Iris pigment epithelial cell (primary cell): ENCODE measurements at places on chromosomes 2 and 18.

DNA sequence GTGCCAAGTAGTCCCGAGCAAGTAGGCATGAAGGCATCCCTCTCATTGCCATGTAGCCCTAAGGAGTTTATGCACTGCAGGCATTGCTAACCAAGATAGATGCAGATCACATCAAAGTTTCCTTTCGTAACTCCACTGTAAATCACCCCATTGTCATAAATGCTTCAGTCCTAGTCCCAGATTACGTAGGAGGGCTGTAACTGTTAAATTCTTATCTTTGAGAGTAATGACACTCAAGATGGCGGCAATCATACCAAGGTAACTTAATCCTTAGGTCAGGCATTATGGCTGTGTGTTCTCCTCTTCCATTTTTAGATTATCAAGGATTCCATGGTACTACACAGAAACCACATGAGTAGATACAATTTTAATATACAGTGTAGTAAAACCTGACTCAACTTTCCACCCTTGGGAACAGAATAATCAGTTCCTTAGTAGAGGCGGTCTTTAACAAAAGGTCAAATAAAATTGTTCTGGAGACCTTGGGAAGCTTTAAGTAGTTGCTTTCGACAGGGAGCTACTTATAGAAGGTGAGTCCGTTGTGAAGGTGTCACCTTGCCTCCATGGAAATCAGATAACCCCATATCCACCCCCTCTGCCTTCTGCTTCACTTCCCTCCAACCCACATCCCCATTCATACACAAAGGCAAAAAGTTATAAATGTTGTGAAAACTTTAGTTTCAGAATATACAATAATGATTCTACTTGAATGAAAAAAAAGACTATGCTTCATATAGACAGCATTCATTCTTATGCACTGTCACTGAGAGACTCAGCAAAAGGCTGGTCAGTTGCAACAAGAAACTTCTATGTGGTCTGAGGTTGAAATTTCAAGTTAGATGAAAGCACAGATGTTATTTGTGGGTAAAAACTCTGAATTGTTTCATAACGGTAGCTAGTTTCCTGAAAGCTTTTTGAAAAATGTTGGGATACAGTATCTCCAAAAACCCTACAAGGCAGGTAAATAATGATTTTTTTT is 64.8 kb upstream of the GALNT5 start:
- no peak for DNase-seq

- DNase-seq = no peak
These were observed 158.4 kb downstream of the NDUFA10 start for GRCh38 chr2:239866778-239867177.

GRCh38 chr2:164770421-164770916 is 71.2 kb downstream of the COBLL1 start:
- DNase-seq = no peak

GRCh38 chr18:75247611-75248421 is 37.2 kb downstream of the TSHZ1 start:
- DNase-seq = peak; percentile 73

DNA sequence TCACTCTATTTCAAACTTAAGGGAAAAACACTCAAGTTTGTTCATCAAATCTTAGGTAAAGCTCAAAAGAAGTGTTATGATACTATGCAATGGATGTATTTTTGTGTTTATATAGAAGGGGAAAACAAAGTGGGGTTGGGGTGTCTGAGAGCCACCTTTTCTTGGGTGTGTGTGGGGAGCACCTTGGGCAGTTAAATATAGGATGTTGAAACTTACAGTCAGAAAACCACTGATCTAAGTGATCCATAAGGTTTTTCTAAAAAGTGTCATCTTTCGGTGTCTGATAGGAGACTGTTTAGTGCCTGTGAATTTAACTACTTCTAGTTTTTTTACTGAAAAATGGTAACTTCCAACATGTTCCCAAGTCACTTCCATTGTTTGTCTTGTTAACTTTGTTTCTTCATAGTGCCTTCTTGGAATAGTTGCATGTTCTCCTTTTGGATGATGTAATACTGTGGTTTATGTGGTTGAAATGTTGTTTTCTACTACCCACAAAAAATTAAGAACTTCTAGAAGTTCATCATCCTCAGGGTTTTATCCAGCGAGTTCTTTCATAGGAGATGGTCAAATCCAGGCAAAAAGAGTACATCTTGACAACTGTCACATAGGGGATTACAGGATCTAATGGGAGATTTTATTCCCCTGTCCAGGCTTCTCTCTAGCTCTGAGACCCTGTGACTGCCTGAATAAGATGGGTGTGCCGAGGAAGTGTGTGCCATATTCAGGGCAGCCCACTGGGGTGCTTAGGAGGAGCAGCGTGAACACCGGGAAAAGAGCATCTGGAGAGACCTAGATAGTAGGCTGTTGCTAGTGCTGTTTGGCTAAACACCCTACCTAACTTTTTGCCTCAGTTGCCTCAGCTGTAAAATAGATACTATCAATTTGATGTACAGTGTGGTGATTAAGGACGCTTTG is 46.2 kb downstream of the CAB39 start:
- DNase-seq = peak; percentile 91

- no peak for DNase-seq
These were observed 10.6 kb downstream of the TMEM37 start for GRCh38 chr2:119442226-119442619.

- no peak for DNase-seq
These were observed 58.2 kb downstream of the ADI1 start for GRCh38 chr2:3460831-3461800.

- DNase-seq = no peak
These were observed 1.3 kb downstream of the TMEM37 start for GRCh38 chr2:119432851-119433522.

DNA sequence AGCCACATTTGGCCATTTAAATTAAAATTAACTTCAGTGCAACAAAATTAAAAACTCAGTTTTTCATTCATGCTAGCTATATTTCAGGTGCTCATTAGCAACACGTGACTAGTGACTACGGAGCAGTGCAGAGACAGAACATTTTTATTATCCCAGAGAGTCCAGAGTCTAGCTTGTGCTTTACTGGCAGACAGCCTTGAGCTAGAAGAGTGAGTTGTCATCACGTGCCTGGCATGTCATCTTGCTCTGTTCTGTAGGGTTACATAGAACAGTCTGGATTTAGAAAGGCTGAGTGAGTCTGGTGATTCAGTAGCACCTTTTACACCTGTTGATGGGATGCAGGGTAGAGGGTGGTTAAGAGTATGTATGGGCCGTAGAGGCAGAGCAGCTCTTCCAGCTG is 136.9 kb upstream of the IL1R2 start:
- DNase-seq = no peak

GRCh38 chr2:219281588-219281987 is 2.4 kb downstream of the DNAJB2 start:
- DNase-seq = no peak

DNA sequence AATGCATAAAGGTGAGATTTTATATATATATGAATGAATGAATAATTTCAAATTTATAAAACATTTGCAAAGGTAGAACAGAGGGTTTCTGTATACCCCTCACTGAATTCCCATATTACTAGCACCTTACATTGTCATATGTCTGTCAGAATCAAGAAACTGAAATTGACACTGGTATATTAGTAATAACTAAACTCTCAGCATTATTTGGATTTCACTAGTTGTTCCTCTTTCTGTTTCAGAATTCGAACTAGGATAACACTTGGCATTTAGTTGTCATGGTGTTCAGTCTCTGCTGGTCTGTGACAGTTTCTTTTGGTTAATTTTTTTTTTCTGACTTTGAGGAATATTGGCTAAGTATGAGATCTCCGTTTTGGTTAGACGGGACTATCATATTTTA is 275.9 kb downstream of the DCC start:
- DNase-seq = no peak

GRCh38 chr2:73911548-73912208 is 15.0 kb upstream of the DGUOK start:
- DNase-seq = no peak

- peak; percentile 18 for DNase-seq
These were observed 140.0 kb downstream of the BAZ2B start for GRCh38 chr2:159476329-159476728.

DNA sequence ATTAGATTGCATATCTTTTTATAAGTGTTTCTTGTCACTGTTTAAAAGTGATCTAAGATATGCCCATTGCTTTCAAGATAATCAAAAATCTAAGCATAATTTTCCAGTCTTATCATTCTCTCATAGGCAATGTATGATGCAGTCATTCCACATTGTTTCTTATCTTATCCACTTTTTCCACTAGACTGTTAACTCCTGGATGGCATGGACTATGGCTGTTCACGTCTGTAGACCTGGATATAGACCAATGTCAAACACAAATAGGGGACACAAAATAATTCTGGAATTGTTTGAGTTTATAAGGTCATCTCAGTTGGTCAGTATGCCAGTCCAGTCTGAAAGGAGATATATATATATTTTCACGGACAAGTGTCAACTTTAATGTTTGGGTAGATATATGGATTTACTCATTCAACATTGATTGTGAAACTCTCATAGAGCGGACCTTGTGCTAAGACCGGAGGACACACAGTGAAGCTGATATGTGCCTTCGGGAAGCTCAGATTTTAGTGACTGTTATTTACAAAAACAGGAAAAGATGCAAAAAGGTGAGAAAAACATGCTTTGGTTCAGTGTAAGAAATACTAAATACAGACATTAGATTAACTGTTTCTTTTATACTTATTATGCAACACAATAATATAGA is 689.4 kb upstream of the SLC8A1 start:
- no peak for DNase-seq

GRCh38 chr2:112153501-112153900 is 15.3 kb downstream of the FBLN7 start:
- no peak for DNase-seq

- peak; percentile 44 for DNase-seq
These were observed 9.5 kb upstream of the KLHL29 start for GRCh38 chr2:23375448-23375847.
